ENCODE measurements at places on chromosomes 2 and 18.

- DNase-seq, result no peak
Observed at GRCh38 chr2:222160944-222161343, 137.9 kb downstream of the PAX3 start.

DNA sequence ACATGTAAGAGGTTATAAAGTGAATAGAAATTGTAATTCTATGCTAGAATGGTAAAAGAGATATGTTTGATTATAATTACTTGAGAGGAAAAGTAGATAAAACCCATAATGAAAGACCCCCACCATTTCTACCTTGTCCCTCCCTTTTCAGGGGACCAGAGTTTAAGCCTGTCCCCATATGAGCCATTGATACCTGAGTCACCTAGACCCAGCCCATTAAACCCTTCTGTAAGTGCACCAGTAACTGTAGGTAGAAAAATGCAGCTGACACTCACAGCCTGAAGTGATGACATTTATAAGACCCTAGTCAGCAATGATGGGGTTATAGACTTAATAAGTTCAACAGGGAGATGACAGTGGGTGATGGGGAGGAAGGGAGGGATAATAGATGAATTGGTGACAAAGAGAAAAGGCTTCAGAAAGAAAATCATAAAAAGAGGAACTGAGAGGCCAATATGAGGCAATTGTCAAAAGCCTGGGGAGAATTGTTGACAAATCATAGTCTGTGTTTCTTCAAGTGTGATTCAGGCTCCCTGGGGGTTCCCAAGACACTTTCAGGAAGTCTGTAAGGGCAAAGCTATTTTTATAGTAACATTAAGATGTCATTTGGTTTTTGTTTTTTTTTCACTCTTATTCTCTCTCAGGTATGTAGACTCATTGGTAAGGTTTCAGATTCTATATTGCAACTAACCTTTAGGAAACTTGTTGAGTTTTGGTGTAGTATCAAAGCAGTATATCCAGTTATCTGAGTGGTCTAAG, 544.2 kb downstream of the SATB2 start:
- peak; percentile 47 for DNase-seq

- no peak for DNase-seq
Observed at GRCh38 chr18:3919396-3920061, 469.6 kb downstream of the TGIF1 start.

DNA sequence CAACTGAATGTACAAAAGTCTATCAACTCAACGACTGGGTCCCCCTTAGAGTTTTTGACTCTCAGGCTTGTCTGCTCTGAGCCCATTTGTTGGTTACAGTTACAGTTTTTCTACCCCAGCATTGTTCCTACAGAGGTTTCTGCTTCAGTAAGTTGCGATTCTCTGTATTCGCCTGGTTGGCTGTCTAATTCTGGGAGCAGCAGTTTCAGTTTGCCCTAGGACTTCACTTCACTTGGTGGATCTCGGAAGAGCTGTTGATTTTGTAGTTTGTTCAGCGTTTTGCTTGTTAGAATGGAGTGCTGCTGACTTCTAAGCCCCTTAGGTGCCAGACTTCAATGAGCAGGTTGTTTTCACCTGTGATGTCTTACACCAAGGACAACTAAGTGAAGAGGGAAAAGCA, 296.5 kb upstream of the EPAS1 start:
- no peak for DNase-seq

GRCh38 chr2:44347526-44347925, 13.8 kb downstream of the PREPL start:
- DNase-seq, result no peak

Data from suppressor macrophage (primary cell).